ENCODE measurements at places on chromosomes 16 and 17. TPM values are rescaled to one million over a fixed set of nuclear protein-coding genes. Genes with fewer than 3 reads are reported as not detected.

DNA sequence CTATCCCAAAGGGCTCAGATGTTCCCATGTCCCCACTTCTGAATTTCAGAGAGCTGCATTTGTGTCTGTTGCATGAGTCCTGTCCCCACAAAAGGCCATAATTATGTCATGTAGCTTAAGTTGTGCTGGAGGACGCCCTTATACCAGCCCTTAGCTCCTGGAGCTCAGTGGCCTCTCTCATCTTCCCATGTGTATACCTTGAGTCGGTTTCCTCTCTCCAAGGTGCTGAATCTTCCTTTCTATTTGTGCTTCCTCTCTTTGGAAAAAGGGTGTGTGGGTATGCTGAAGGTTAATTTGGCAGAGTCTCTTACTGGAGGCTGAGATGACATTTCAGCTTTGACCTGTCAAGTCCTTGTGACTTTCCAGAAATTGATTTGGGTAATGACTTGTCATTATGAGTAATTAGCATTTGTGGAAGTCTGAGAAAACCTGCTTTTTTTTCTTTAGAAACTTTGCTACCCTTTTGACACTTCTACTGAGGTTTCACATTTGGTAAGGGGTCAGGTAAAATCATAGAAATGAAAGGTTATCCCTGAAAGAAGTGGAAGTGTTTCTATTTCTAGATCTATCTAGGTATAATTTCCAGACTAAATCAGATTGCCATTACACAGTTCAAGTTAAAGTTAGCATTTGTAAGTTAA is 185.4 kb downstream of the ABCC12 start:
- no peak overlapping the region for H3K4me3 ChIP-seq
- H3K27ac ChIP-seq, result no peak overlapping the region
- peaks cover 9% of the 10 kb centered on the region for H3K4me1 ChIP-seq
- no peak for DNase-seq
- no peaks in the 10 kb centered on the region for H3K36me3 ChIP-seq

DNA sequence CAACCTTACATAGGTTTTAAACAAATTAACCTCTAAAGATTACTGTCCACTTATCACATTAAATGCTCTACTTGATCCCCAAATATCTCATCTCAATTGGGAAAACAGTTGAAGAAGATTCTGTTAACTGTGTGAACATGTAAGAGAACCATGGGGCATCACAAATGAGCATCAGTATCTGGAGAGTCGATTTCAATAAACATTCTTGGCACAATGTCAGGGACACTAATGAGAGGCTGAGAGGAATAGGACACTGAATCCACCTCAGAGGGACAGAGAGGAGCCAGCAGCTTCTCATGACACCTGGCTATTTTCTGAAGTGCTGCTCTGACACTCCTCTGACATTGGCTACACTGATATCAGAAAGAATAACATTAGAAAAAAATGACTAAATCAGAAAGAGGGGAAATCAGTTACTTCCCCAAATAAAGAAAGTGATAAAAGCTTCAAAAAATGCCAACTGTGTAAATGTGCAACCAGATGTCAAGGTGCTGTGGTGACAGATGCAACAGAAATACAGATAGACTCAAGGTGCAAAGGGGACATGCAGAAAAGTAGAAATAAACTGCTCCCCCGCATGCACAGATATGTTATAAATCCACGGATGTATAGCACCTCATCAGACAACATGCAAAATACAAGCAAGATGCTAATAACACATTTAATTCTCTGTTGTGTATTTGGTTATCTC is 67.4 kb downstream of the SNX11 start:
- peaks cover 5% of the 10 kb centered on the region for H3K27me3 ChIP-seq
- H3K4me1 ChIP-seq, result no peaks in the 10 kb centered on the region
- H3K27ac ChIP-seq, result no peak overlapping the region
- no peak for DNase-seq
- H3K36me3 ChIP-seq, result no peaks in the 10 kb centered on the region

The ACSM3 gene
- 0.39 TPM for polyA plus RNA-seq

- H3K4me1 ChIP-seq, result peaks cover 28% of the 10 kb centered on the region
- H3K27ac ChIP-seq, result no peak overlapping the region
- H3K4me3 ChIP-seq, result no peak overlapping the region
These were observed 69.3 kb upstream of the TOB1 start for GRCh38 chr17:50935221-50935995.

- H3K4me3 ChIP-seq, result no peak overlapping the region
- no peak overlapping the region for H3K27ac ChIP-seq
- DNase-seq, result no peak
- no peaks in the 10 kb centered on the region for H3K36me3 ChIP-seq
- H3K4me1 ChIP-seq, result peaks cover 25% of the 10 kb centered on the region
These were observed 36.5 kb downstream of the CYTH1 start for GRCh38 chr17:78745407-78746088.

DNA sequence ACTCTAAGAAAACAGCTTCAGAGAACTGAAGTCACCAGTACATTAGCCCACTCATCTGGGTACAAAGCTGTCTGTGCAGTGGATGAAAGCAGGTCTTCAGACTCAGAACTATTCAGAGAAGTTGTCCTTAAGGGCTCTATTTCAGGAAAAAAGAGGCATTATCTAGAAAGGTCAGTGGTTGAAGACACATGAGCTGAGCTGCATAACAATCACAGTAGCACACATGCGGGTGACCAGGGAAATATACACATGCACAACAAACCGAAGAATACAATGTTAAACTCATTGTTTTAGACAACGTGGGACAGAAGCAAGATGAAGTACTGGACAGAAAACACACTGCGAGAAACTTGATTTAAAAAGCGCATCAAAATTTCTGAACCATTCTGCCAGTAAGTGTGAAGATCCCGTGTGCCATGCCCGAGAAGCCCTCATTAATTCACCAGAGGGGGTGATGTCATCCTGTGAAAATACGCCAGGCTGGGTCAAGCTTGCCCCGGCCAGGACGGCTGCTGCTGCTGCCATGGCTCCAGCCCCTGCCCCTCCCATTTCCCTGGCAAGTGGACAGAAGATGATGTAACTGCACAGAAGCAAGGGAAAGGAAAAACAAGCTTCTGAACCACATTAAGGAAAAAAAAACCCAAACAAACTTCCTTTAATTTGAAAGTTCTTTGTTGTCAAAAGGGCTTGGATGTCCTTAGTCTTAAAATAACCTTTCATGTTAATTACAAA is 10.1 kb downstream of the DYNC1LI2 start:
- DNase-seq, result no peak
- H3K27me3 ChIP-seq, result no peaks in the 10 kb centered on the region
- H3K4me3 ChIP-seq, result no peak overlapping the region
- peaks cover 38% of the 10 kb centered on the region for H3K36me3 ChIP-seq
- H3K27ac ChIP-seq, result peak overlapping the region; percentile 63

The TPSG1 gene
- polyA plus RNA-seq, result not detected

DNA sequence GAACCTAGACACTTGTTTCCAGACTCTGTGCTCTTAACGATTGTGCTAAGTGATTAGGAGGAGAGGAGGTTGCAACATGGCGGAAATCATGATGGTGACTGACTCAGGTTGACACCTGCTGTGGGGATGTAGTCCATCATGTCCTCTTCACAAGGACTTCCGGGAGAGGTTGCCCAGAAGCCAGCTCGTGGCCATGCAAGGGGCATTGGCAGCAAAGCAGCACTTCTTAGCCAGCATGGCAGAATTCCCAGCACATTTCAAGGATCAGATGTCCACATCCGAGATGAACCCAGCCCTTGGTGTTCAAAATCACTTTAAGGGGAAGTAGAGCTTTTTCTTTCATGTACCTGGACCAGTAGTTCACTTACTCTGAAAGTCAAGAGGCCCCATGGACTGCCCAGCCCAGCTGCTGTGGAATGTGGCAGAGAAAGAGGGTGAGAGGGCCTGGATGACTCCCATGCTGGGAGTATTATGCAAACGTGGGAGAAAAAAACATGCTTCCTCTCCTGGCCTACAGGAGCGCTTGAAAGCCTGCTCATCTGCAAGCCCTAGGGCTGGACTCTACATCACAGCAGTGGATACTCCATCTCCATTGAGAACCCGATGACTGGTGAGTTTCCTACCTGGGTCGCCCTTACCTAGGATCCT is 65.5 kb downstream of the IRX6 start:
- no peaks in the 10 kb centered on the region for H3K36me3 ChIP-seq
- H3K4me3 ChIP-seq, result no peak overlapping the region
- no peak overlapping the region for H3K27ac ChIP-seq
- peaks cover 33% of the 10 kb centered on the region for H3K4me1 ChIP-seq
- H3K27me3 ChIP-seq, result no peaks in the 10 kb centered on the region
- no peak for DNase-seq

- no peak overlapping the region for H3K4me3 ChIP-seq
- peaks cover 16% of the 10 kb centered on the region for H3K4me1 ChIP-seq
- DNase-seq, result no peak
- H3K27me3 ChIP-seq, result no peaks in the 10 kb centered on the region
- H3K27ac ChIP-seq, result no peak overlapping the region
- peaks cover 91% of the 10 kb centered on the region for H3K36me3 ChIP-seq
These were observed 6.2 kb downstream of the FUS start for GRCh38 chr16:31186176-31186575.

The ITGB3 gene
- not detected for polyA plus RNA-seq

DNA sequence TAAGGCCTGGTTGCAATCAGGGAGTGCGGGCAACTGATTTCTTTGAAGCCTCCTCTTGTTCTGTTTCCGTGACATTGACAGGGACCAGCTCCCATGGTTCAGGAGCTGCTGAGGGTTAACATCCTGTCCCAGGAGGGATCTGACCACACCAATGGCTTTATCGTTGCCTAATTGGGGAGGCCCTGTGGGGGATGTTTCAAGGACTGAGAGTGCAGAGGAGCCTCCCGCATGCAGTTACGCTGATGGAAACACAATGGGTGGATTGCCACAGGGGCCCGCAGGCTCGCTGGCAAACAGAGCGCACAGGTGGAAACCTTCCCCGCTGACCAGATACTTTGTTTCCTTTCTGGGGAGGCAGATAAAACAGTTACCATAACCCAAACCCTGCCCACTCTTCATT is 23.8 kb upstream of the ABCC1 start:
- no peak overlapping the region for H3K27ac ChIP-seq
- H3K4me3 ChIP-seq, result no peak overlapping the region
- H3K36me3 ChIP-seq, result no peaks in the 10 kb centered on the region
- H3K4me1 ChIP-seq, result peaks cover 1% of the 10 kb centered on the region
- DNase-seq, result no peak

GRCh38 chr16:55668340-55669281 is 12.8 kb downstream of the SLC6A2 start:
- H3K4me3 ChIP-seq, result no peak overlapping the region
- DNase-seq, result peak; percentile 66
- H3K36me3 ChIP-seq, result no peaks in the 10 kb centered on the region
- H3K27ac ChIP-seq, result peak overlapping the region; percentile 91
- H3K4me1 ChIP-seq, result peaks cover 37% of the 10 kb centered on the region
- H3K27me3 ChIP-seq, result no peaks in the 10 kb centered on the region

DNA sequence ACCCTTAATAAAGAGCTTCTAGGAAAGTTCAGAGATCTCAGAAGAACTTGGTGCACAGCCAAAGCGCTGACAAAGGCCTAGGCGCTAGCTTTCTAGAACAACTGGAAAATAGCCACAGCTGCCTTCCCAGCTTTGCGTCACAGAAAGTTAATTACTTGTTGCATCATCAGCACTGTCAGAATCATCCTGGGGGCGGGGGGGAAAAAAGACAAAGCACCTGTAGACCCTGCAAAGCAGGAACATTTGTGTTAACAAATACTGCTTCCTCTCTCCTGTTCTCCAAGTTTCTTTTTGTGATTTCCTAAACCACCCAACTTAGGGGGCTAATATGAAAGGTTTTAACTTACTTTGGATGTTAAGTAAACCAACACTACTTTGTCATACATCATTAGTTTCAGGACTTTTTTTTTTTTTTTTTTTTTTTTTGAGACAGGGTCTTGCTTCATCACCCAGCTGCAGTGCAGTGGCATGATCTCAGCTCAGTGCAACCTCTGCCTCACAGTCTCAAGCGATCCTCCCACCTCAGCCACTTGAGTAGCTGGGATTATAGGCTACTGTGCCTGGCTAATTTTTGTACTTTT is 4.8 kb upstream of the AARSD1 start:
- no peak for DNase-seq
- no peak overlapping the region for H3K4me3 ChIP-seq

DNA sequence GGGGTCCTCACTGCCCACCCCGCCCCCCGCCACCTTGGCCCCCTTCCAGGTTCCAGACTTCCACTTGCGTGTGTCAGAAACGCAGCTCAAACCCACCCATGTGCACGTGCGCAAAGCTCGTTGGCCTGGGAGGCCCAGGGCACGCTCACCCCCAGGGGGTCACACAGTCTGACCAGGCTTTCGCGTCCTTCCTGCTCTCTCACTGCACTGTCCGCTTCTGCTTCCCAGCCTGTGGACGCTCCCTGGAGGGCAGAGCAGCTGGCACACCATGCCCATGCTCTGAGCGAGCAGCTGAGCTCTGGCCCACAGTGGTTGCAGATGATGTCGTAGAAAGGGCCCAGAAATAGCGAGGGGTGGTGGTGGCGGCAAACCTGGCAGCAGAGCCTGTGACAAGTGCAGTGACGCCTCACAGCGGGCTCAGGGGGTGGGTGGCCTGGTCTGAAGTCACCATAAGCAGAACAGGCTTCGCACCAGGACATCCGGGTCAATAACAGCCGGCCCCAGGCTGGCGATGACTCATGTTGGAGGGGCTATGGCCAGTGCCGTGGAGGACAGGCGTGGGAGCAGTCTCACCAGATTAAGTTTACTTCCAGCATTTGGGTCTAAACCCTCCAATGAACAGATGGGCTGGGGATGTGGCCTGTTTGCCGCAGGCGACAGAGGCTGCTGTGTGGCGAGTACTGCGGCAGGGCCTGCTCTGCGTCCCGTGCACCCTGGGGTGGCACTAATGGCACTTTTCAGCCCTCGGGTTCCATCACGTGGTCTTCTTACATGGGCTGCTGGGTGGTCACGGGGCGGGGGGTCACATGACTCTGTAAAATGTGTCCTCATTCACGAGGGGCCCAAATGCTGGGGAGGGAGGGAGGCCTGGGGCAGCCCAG is 49.0 kb downstream of the NT5M start:
- peaks cover 23% of the 10 kb centered on the region for H3K27me3 ChIP-seq
- H3K36me3 ChIP-seq, result no peaks in the 10 kb centered on the region
- no peak for DNase-seq
- no peak overlapping the region for H3K4me3 ChIP-seq
- peaks cover 3% of the 10 kb centered on the region for H3K4me1 ChIP-seq

DNA sequence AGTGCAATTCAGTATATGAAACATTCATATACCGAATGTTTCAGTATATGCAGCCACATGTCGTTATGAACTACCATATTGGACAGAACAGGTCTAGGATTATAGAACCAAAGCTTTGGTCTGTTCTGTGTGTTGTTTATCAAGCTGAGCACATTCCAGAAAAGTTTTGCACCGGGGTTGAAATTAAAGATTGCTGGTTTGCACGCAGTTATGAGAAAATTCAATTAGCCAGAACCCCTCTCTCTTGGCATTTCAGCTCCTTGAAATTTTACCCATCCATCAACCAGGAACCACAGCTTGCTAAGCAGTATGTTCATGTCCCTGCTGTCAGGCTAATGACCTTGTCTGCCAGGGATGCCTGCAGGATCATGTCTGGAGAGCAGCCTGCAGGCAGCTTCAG is 9.5 kb downstream of the KRT32 start:
- H3K36me3 ChIP-seq, result no peaks in the 10 kb centered on the region
- DNase-seq, result no peak
- H3K27me3 ChIP-seq, result no peaks in the 10 kb centered on the region
- H3K4me1 ChIP-seq, result peaks cover 3% of the 10 kb centered on the region
- H3K4me3 ChIP-seq, result no peak overlapping the region

GRCh38 chr17:2302778-2303203 is 794 bp downstream of the SMG6 start:
- peaks cover 7% of the 10 kb centered on the region for H3K4me1 ChIP-seq
- peak overlapping the region; percentile 70 for H3K27ac ChIP-seq
- DNase-seq, result no peak
- peaks cover 13% of the 10 kb centered on the region for H3K36me3 ChIP-seq

The JUP gene
- polyA plus RNA-seq, result 152 TPM

Data from keratinocyte (primary cell).